Vagina (tissue), 2 donors: ENCODE measurements at places on chromosomes 12 and 14.

- DNase-seq: no peak
These were observed 46.3 kb upstream of the TSPAN9 start for GRCh38 chr12:3030821-3031429.

- DNase-seq: no peak
These were observed 237.9 kb downstream of the IPO8 start for GRCh38 chr12:30457621-30458289.

- no peak for DNase-seq
These were observed 71.2 kb downstream of the SAMD4A start for GRCh38 chr14:54638135-54638446.

- DNase-seq: no peak
These were observed 4.8 kb downstream of the PPP1R36 start for GRCh38 chr14:64554556-64554955.

- no peak for DNase-seq
These were observed 127.5 kb downstream of the TBC1D30 start for GRCh38 chr12:64951944-64952343.

GRCh38 chr12:66590275-66590985, 88.4 kb downstream of the GRIP1 start:
- DNase-seq: no peak

- DNase-seq: no peak
These were observed 986.3 kb upstream of the TMEM132C start for GRCh38 chr12:127280393-127281275.

GRCh38 chr12:57852620-57853500, 6.3 kb upstream of the CTDSP2 start:
- DNase-seq: no peak

GRCh38 chr14:22039938-22040780, 366.5 kb upstream of the OR4E1 start:
- no peak for DNase-seq

DNA sequence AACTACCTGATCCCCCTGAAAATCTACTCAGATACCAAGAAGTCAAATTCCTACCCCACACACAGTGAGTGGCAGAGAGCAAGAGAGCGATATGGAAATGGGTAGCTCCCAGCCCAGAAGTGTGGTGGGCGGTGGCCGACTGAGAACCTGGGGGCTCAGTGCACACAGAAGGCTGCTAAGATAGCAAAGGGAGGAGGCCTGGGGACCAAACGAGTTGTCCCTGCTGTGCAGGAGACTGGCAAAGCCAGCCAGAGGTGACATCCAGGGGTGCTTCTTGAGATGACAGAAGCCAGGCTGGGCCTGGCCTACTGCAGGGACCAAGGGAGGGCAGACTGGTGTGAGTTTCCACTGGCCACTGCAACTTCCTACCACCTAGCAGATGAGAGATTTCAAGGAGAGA, 52.9 kb downstream of the VWF start:
- no peak for DNase-seq

GRCh38 chr14:48876806-48877340, 709.3 kb downstream of the RPS29 start:
- DNase-seq: no peak

DNA sequence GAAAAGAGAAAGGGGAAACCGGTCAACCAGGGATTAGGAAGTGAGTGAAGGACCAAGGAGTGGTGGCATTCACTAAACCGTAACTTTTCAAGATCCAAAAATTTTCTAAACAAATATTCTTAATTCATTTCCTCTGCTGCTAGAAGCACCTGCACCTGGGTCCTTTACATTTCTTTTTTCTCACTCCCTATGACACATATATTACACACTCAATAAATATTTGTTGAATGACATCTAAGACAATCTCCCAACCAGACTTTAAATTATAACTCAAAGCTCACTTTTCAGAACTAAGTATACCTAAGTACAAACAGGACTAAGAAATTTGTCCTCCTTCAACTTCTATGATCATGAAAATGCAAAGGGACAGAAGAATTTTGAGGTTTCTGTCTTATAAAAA, 11.1 kb downstream of the TTC5 start:
- DNase-seq: no peak

DNA sequence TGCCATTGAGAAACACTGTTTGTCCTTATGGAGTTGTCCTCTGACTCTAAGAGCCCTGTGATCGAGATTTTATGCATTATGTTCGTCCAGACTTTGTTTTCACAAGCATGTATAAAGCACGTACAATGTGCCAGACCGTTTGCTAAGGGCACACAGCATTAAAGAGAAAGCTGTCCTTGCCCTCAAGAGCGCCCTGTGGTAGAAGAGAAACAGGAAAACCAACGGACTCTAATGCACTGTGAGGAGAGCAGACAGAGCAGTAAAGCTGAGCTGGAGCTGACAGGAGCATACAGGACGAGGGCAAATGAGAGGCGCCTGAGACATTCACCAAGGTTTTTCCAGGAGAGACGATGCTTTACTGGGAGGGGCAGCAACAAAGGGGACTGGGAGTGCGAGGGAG, 66.2 kb upstream of the OVCH1 start:
- no peak for DNase-seq

DNA sequence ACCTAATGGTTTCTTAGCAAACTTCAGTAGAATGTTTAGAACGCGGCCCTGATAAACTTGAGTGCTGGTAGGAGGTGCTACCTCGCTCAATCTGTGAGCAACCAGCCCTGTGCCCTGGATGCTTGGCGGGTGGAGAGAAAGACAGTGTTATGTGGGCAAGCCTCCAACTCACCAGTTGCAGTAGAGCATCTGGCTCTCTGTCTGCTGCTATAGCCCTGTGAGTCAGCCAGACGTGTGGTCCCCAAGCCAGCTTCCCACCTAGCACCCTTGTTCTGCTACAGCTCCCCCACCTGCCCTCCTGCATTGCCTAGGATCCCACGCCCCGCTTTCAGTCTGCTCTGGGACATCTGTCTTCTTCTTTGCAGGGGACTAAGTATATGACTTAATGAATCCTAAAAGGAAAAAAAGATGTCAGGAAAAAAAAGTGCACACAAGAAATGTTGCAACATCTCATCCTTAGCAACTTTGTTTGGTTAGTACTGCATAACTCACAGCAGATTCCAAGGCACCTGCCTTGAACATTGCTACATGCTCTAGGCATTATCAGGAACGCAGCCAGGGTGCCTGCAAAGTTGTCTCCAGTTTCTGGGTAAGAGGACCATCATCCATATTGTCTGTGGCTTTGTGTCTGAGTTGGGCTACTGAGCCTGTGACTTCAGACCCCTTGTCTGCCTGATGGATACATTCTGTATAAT, 13.6 kb downstream of the SNRNP35 start:
- no peak for DNase-seq

- DNase-seq: no peak
These were observed 196.5 kb downstream of the NOVA1 start for GRCh38 chr14:26401179-26401968.

DNA sequence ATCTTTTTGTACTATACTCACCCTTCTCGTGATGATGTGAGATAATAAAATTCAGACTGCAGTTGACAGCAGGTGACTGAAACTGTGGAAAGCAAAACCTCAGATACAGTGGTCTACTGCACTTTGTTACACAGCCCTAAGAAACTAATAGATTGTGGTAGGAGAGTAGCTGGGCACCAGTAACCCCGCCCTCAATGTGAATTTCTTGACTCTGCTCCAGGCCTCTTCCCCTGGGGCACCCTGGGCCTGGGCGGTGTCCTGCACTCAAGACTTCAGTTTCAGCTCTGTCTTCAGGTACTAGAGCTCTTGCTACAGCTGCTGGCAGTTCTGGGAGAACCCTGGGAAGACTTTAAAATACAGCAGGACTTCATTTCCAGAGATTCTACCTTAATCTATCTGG, 197.6 kb upstream of the AVPR1A start:
- DNase-seq: no peak

DNA sequence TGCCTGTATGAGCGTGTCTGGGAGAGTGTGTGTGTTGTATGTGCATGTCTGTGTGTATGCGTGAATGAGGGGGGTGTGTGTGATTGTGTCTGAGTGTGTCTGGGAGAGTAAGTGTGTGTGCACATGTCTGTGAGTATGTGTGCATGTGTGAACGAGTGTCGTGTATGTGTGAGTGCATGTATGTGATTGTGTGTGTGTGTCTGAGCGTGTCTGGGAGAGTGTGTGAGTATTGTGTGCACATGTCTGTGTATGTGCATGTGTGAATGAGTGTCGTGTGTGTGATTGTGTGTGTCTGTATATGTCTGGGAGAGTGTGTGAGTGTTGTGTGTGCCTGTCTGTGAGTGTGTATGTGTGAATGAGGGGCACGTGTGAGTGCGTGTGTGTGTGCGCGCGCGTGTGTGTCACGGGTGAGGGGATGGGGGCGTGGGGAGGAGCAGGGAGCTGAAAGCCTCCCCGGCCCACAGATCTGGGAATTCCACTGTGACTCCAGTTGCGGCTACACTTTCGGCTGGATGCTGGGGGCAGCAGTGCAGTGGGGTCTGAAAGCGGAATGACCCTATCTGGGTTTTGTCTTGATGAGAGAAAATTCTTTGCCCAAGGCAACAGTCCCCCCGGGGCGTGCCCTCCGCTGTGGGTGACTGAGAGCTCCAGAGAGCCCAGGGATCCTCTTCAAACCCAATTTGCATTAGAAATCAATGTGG, 138.1 kb upstream of the MED13L start:
- DNase-seq: no peak

DNA sequence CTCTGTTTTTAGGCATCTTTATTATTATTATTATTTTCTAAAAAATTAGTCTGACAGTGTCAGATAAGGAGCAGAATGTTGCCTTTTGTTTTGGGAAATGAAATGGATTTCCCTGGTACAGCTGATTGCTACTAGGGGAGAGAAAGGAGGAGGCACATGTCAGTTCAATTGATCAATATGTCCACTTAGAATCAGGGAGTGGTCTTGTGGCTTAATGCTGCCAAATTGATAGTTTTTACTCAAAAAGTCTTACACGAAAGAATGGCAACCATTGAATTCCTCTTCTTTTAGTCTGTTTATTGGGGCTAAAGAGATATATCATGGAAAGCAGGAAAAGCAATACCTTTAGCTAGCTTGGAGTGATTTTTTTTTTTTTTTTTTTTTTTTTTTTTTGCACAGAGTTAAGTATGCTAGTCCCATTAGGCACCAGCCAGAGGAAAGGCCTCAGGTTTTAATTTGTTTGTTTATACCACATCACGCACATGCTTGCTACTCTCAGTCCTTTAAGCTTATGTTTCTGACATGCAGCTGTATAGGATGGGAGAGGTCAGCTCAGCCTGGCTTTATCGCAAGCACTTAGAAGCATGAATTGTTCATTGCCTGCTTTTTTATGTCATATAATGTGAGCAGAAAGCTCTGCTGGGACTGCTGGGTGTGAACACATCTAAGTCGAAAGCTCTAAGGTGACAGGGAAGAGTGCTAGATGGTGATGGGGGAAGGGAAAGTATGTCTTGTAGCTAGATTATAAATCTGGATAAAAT, 1.4 kb downstream of the AKAP6 start:
- DNase-seq: no peak

DNA sequence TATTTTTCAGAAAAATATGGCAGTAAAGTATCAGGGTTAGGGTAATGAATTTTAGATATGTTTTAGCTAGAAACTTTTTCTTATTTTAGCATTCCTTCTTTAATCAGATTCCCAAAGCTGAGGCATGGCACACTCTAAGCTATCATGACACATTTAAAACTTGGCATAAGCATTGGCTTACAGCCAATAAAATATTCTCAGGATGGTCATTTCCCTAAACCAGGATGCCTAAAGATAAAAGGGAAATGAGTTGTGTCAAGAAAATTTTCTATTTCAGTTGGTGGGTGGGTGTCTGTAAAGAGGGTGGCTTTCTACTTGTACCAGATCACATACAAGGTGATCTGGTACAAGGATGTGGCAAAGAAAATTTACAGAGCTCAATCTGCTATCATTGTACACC, 47.8 kb downstream of the PEBP1 start:
- no peak for DNase-seq

DNA sequence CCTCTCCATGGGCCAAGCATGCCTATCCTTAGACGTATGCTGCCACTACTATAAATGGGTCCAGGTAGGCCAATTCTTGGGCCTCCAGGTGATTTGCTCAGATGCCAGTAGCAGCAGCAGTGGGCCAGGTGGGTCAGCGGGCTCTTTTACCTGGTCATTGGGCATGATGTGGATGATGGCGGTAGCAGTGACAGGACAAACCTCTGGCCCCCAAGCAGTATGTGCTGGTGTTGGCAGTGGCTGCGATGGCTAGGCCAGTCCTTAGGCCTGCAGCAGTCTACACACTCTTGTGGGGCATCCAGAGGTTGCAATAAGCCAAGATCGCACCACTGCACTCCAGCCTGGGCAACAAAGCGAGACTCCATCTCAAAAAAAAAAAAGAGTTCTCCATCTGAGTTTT, 19.1 kb upstream of the VASH1 start:
- DNase-seq: no peak

DNA sequence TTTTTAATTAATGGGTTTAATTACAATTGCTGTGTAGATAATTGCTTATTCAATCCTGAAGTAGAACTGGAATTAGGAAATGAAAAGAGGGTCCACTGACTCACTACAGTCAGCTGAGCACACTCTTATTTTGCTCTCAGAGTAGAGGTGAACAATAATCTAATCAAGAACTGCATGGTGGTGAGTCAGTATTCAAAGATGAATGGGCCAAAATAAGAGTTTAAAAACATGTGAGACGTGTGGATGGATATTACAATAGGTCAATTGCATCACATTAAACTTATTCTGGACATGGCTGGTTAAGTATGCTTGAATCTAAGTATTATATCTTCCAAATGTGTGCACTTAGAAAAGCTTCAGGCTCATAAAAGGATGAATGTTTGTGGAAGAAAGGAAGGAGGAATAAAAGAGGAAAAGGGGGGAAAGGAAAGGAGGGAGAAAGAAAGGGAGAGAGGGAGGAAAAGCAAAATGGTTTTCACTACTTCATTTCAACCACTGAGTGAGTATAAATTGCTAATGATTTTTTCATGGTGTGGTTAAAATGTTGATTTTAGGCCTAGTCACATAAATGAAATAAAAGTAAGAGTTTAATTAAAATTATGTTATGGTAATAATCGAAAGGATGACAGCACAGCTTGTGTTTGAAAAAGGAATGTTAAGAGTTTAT, 27.0 kb upstream of the EEA1 start:
- DNase-seq: no peak

GRCh38 chr12:48061938-48062719, 43.8 kb downstream of the SENP1 start:
- no peak for DNase-seq

GRCh38 chr14:69261761-69262331, 1.9 kb downstream of the GALNT16 start:
- no peak for DNase-seq

- no peak for DNase-seq
These were observed 6.0 kb downstream of the CDKN1B start for GRCh38 chr12:12723149-12723680.

DNA sequence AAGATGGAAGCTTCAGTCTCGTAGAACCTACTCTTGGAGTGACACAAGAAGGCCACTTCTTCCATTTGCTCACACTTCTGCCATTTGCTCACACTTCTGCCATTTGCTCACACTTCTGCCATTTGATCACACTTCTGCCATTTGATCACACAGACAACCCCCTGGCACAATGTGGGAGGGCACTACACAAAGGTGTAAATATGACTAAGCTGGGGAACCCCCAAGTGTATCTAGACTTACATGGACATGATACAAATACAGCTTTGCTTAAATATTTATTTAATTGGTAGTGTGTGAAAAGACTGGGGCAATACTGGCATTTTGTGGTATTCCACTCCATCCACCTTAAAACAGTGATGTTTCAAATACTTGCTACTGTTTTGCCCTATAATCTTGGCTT, 296.2 kb upstream of the PPFIA2 start:
- no peak for DNase-seq
